Stimulated activated CD4-positive, alpha-beta T cell treated with anti-CD3 and anti-CD28 coated beads, Interleukin-1b, Interleukin-23, amount 100 ng/mL, for 24 hours (primary cell): ENCODE measurements at places on chromosomes 2 and 18.

DNA sequence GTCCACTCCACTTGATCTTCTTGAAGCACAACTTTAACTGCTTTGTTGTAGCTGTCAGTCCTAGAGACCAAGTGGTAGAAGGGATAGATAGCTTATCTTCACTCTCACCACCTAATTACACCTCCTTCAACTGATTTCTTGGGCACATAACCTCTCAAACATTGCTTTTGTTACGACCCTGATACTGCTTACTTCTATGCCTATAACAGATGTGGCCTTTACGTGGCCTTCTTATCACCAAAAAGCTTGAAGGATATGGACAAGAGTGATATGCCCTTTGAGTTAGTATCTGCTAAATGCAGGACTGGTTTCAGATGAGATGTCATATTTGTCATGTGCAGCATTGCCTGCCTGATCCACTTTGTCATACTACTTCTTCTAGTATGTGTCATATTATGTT lies 847.2 kb downstream of the TDRD15 start:
- DNase-seq: no peak

GRCh38 chr18:11541179-11541578 lies 68.2 kb upstream of the SLC35G4 start:
- no peak for DNase-seq

DNA sequence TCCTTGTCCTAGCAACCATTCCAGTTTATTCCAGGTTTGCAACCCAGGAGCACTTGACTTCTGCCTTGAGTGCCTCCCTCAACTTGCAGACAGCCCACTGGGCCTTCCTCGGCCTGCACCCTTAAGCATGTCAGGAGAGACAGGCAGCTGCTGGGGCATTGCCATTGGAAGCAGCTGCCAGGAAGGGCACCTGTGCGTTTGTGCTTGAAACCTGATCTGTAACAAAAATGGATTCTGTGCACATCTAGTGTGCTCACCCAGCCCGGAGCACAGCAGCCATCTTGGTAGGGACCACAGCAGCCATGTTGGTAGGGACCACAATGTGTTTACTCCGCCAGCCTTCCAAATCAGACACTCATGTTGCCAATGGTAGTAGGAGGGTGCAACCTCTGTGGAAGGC lies 44.3 kb upstream of the GLI2 start:
- no peak for DNase-seq

DNA sequence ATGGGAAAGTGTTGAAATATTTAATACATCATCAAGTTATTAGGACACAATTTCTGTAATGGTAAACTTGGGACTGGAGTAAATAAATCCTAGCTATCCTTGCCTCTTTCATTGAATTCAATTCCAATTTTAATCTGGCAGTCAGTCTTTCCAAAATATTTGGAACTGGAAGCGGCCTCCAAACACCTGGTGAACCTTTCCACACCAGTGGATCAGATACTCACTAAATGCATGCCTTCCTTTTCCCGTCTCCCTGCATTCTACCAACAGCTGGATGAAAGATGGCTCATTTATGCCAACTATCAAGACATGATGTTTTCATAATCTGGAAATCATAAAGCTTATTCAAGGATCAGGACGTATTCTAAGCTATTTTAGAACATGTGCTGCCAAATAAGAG lies 488.2 kb upstream of the SPHKAP start:
- no peak for DNase-seq

DNA sequence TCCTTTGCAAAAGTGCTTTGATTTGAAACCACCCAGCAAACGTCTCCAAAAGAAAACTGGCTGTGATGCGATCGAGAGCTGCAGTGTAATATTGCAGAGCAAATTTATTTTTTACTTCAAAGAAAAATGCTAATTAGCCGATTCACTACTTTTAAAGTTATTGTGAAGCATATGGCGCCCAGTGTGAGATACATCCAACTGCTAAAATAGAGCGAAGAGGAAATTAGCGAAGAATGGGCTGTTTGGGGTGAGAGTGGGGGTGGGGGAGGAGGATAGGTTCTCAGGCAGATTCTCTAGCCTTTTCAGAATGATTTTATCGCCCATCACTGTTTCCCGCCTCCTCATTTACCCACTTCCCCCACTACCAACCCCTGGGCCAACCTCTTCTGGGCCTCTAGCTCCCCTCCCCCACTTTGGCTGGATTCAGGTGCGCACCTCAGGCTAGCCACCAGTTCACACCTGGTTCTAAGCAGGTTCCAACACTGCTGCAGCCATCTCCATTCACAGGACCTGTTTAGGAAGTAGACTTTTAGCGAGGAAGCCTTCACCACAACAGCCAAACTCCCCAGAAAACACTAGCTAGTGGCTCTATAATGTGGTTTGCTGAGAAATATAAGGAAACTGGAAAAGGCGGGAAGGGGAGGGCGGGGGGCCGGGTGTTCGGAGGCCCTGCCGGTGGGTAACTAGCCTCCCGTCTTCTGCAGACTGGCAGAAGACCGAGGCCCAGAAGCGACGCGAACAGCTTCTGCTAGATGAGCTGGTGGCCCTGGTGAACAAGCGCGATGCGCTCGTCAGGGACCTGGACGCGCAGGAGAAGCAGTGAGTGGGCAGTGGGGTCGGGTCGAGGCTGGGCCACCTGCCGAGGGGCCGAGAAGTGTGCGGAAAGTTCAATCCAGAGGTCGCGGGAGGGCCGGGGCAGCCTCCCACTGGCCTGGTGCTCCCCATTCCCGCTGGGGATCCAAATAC lies 6.0 kb upstream of the OTX1 start:
- no peak for DNase-seq

GRCh38 chr2:188628989-188629752 lies 337.5 kb downstream of the GULP1 start:
- no peak for DNase-seq

GRCh38 chr2:33313039-33313438 lies 163.4 kb upstream of the RASGRP3 start:
- DNase-seq: no peak

GRCh38 chr2:240252872-240253511 lies 112.5 kb upstream of the OTOS start:
- DNase-seq: no peak

DNA sequence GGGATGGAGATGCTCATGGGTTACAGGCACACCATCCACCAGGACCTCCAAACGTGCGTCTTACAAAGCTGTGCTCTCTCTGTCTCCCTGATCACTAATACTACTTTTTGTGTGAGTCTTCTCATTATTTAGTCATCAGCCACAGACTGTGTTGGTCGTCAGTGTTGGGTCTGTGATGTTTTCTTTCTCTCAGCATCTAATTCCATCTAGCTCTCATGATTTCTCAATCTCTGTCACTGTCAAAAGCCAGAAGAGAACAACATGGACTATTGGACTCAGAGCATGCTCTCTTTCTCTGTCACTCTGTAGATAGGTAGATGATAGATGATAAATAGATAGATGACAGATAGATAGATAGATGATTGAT lies 6.0 kb upstream of the ARL4C start:
- DNase-seq: no peak
